Stimulated activated CD4-positive, alpha-beta T cell treated with anti-CD3 and anti-CD28 coated beads, Interleukin-4, amount 100 ng/mL, for 48 hours (primary cell): ENCODE measurements at places on chromosomes 2 and 18.

GRCh38 chr2:240925191-240925567 lies 19.0 kb downstream of the CROCC2 start:
- no peak for DNase-seq

DNA sequence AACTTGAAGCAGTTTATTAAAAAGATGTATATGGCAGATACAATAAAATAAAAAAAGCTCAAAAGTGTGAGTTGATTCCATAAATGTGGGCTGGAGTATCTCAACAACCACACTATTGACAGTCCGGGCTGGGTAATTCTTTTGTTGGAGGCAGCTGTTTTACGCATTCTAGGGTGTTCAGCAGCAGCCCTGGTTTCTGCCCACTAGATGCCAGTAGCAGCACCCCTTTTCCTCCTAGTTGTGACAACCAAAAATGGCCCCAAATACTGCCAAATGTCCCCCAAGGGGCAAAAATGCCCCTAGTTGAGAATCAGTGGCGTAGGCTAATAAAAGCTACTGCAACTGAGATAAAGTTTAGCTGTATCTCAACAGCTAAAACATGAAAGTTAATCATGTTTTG lies 44.8 kb downstream of the CHMP3 start:
- DNase-seq, result no peak

- peak; percentile 21 for DNase-seq
Observed at GRCh38 chr2:12106440-12107080, 360.1 kb downstream of the LPIN1 start.

DNA sequence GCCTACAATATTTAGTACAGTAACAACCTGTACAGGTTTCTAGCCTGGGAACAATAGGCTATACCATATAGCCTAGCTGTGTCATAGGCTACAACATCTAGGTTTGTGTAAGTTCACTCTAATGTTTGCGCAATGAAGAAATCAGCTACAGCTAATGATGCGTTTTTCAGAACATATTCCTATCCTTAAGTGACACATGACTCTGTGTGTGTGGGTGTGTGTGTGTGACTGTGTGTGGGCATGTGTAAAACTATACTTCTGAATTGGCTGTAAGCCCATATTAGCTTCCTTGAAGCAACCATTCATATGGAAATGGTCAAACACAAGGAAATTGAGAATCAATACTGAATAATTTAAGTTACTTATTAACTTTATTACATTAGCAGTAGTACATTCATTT lies 120.8 kb upstream of the SULT1C3 start:
- no peak for DNase-seq

GRCh38 chr2:95296880-95297487 lies at the start of gene KCNIP3:
Gene KCNIP3 (plus strand): TSS chr2:95297347. CDS start chr2:95297439, 92 bp downstream.
- no peak for DNase-seq

DNA sequence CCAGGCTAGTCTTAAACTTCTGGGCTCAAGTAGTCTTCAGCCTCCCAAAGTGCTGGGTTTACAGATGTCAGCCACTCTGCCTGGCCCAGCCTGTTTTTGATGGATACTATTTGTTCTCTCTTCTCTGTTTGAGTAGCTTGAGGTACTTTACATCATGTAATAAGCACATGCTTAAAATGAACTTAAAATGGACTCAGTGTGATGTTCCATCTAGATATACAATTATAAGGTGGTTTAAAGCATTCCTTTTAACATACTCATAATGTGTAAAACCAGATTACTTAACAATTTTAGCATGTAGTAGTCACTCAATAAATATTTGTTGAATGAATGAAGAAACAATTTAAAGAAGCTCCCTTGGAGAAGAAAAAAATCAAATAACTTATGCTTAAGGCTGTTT lies 9.6 kb downstream of the PTPRM start:
- no peak for DNase-seq

GRCh38 chr18:14933964-14934363 lies 186.0 kb downstream of the ANKRD30B start:
- no peak for DNase-seq

- DNase-seq, result no peak
Observed at GRCh38 chr2:158973116-158973956, 4.9 kb downstream of the TANC1 start.

- DNase-seq, result no peak
Observed at GRCh38 chr2:179031731-179032408, 18.1 kb downstream of the CCDC141 start.

DNA sequence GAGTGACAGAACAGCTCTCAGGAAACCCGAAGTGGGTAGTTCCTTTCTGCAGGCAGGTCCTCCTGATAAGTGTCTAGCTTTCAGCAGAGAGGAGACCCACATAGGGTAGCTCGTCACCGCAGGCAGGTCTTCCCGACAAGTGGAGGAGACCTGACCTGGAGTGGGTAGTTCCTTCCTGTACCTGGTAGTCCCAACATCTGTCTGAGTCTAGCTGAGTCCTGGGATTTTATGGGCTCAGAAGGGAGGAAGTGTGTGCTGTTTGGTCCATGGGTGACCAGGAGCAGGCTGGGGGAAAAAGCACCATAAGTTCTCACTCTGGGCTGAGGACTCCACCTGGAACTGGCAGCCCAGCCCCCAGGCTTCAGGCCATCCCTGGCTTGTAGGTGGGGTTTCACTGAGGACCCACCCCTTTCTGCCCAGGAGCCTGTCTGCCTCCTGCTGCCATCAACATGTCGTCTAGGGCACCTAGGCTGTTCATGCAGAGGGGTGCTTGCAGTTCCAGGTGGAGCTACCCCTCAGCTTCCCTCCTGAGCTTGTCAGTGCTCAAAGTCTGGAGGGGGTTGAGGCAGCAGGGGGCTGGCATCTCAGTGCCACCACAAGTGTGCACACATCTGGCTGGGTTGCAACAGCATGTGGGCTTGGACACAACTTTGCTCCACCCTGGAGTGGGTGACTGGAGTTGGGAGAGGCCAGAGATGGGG lies 9.4 kb downstream of the DYSF start:
- DNase-seq, result no peak

DNA sequence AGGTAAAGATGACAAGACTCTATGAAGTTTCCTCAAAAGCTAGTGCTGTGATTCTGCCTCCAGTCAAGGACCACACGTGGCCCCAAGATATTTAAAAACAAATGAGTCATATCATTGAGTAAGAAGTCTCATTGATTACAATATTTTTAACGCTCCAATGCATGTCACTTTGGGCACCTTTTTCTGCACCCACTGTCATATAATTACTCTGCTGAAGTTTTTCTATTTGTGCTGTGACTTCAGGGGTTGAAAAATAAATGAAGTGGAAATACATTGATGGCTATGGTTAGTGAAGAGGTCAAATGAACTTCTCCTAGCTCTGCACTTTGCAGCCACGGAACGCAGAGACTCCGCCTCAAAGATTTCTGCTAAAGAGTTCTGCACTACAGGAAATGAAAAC lies 344.3 kb upstream of the KYNU start:
- no peak for DNase-seq
